ENCODE measurements at places on chromosomes 4 and X.
A peak's percentile ranks its signal among the peaks of the same experiment; 100 is the strongest.

- DNase-seq = no peak
Observed at GRCh38 chr4:43243433-43244116, 351.1 kb downstream of the GRXCR1 start.

DNA sequence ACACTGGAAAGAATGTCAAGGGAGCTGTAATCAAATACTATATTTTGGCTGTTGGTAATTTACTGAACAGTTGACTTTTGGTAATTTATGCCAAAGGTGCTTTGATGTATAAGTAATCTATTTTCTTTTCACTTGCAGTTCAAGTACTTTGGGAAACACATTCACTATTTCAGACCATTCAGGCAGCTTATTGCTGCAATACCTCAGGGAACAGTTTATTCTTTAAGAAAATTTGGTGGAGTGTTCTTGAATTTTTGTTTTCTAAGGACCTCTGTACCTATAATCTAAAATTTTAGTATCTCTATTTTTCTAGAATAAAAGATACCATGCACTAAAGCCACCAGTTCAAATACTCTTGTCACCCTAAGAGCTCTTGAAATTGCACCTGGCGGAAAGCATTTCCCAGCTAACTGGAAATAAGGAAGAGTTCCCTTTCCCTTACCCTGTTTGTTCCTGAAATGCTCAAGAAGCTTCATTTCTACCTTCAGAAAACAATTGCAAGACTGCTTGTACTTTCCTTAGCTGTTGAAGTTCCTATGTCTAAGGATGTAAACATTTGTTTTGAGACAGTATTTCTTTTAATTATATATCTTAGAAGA, 633.5 kb upstream of the FAT1 start:
- DNase-seq = no peak

GRCh38 chr4:81754169-81754568, 282.5 kb upstream of the RASGEF1B start:
- no peak for DNase-seq

GRCh38 chrX:45852884-45853283, 652.2 kb upstream of the DIPK2B start:
- DNase-seq = peak; percentile 37

- DNase-seq = no peak
Observed at GRCh38 chrX:19723427-19723826, 164.0 kb downstream of the SH3KBP1 start.

GRCh38 chr4:110614173-110614963, 8.5 kb downstream of the PITX2 start:
- DNase-seq = no peak

GRCh38 chr4:141356321-141356962, 135.7 kb downstream of the ZNF330 start:
- DNase-seq = no peak

DNA sequence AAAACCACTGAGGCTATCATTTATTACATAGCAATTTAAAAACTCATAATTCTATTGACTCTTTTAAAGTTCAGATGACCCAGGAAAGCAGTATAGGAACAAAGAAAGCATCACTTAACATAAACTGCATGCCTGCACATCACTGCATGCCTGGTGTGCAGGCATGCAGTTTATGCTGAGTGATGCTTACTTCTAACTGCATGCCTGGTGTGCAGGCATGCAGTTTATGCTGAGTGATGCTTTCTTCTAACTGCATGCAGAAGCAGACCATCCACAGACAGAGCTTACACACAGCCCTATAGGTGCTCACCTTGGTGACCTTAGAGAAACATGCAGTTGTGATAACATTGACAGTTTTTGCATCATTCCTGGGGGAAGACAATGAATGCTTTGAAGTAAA, 17.0 kb downstream of the SDAD1 start:
- no peak for DNase-seq

DNA sequence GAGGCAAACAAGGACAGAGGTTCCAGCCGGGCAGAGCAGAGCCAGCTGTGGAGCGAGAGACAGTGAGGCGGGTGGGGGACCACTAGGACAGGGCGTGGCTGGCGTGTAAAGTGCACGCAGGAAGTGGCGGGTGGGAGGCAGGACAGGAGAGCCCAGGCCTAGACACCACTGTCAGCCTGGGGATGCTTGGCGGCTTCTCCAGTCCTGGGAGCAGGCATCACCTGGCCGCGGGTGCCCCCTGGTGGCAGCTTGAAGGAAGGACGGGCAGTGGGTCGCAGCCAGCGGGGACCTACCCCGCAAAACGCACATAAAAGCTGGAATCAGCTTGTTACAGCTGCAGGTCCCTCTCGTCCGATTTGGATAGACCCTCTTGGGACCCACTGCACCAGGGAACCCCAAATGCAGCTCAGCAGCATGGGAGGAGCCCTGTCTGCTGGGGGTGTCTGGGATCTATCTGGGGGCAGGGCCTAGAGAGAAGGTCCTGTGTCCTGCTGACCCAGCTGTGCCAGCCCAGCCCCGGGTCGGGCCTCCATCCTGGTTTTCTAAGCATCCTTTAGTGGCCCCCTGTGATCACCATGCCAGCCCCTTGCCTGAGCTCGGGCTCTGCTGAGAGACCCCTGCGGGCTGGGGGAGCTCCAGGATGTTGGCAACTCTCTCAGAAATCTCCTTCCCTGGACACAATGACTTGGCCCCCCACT, 57.7 kb downstream of the WFS1 start:
- peak; percentile 33 for DNase-seq

DNA sequence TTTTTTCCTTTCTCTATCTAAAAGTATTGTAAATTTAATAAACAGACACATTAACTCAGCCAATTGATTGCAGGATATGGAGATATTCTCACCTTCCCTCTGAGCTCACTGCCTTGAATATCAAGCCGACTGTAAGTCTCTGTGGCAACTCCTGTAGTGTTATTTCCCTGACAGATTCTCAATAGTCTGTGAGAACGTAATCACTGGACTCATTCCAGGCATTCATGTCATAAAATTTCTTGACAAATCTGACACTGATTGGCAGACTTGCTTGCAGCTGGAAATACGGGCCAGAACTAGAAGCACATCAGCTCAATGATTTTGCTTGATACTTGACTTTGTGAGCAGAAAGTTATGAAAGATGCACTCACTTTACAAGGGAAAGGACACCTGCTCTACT, 29.6 kb downstream of the FAM47B start:
- no peak for DNase-seq

GRCh38 chr4:140609548-140610425, 41.0 kb upstream of the UCP1 start:
- DNase-seq = peak; percentile 37

- DNase-seq = no peak
Observed at GRCh38 chrX:130636277-130636676, 234.5 kb downstream of the RBMX2 start.

DNA sequence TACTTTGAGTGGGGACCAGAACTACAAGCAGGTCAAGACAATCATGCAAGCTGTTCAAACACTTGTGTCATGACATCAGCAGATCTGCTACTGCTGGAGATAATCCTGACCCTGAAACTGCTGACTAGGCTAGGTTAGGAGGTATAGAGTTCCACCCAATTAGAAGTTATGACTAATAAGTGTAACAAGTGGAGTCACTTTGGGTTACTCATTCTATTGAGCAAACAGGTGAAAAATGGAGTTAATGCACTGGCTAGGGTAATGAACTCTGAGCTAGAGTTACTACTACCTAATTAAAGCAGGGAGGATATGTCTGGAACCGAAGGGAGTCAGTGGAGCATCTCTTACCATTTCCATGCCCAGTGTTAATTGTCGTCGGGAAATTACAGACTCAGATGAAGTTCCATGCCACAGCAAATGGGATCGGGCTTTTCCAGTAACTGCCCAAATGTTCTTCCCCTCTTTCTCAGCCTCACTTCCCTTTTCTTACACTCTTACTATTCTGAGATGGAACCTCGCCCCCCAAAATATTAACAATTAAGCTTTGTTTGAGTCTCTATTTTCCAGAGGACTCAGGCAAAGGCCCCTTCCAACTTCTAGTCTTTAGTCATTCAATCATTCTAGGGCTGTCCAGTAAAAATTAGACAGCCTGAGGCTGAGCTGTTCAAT, 19.8 kb upstream of the MANBA start:
- DNase-seq = peak; percentile 90

GRCh38 chrX:24920769-24921168, 95.0 kb downstream of the ARX start:
- DNase-seq = no peak

DNA sequence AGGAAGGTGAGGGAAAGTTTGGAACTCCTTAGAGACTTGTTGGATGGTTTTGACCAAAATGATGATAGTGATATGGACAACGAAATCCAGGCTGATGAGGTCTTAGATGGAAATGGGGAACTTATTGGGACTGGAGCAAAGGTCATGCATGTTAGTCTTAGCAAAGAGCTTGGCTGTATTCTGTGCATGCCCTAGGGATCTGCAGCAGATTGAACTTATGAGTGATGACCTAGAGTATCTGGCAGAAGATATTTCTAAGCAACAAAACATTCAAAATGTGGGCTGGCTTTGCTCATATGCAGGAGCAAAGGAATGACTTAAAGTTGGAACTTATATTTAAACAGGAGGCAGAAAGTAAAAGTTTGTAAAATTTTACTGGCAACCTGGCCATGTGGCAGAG, 489.3 kb upstream of the DIPK2B start:
- DNase-seq = no peak

DNA sequence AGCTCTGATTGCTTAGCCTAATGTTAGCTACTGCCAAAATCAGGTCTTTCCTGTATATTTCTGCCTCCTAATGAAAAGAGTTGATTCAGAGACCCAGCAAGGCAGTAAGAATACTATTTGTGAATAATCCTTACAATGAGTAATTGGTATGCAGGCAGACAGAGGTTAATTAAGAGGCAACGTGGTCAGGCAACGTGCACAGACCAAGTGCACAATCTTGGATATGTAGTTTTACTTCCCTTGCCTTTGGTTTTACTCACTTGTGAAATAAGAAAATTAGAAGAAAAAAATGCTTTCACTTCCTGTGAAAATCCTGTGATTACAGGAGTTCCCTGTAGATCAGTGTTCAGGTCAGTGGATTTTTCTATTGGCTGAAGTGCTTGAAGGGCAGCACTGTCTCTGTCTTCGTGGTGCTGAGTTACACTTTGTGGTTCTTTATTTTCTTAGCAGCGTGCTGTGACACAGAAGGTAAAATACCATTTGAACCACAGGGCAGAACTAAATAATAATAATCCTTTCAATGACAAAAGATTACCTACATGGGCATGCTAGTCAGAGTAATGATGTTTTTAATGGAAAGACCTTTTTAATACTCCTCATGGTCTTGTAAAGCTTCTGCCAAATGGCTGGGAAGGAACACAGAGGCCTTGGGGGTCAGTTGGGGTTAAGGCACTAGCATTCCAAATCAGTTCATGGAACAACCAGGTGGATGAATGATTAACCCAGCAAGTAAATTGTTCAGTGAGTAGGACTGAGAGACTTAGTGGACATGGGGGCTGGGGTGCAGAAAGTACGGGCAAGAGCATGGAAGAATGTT, 430.9 kb downstream of the MAPK10 start:
- DNase-seq = peak; percentile 64

GRCh38 chr4:119268466-119268865, 53.5 kb downstream of the FABP2 start:
- no peak for DNase-seq

- DNase-seq = no peak
Observed at GRCh38 chr4:14924076-14924811, 78.0 kb upstream of the CPEB2 start.

DNA sequence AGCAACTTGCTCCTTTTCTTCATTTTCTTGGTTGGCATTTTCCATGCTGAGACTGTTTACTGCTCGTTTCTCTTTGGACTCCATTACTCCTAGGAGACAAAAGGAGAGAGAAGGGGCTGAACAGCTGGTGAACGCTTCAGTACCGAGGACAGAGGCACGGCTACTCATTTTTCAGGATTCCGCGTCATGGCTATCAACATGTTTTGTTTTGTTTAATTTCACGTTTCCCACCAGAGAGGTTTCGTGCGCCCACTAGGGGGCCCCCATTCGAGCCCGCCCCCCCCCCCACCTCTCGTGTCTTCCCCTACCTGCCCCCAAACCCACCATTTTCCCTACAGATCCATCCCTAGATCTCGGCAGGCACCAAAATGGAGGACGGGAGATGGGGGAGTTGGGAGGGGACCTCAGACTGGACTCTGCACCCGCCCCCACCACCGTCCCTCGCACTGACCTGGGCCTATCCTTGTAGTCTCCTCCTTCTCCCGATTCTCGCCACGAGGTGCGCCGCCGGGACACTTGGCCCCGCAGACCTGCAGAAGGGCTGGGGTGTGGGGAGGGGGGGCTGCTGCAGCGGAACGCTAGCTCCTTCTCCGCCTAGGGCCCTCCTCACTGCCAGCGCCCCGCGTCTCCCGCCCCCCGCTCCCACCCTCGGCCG, 653 bp downstream of the BEX1 start:
- DNase-seq = peak; percentile 21

GRCh38 chr4:32003548-32003947, 1283.4 kb downstream of the PCDH7 start:
- no peak for DNase-seq

GRCh38 chr4:141307241-141307689, 86.6 kb downstream of the ZNF330 start:
- peak; percentile 71 for DNase-seq

DNA sequence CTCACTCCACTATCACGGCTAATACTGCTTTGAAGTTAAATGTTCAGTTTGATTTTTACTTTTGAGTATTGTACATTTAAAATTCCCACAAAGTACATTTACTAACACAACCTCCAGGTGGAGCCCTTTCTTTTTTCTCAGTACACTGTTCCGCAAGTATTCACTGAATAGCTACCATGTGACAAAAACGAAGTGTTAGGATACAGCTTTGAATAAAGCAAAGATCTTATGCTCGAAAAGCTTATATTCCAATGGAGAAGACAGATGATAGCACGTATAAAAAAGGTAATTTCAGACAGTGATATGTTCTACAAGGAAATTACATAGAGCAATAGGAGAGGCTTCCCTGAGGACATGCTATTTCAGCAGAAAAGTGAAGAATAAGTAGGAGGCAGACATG, 60.7 kb upstream of the ABCG2 start:
- peak; percentile 59 for DNase-seq

DNA sequence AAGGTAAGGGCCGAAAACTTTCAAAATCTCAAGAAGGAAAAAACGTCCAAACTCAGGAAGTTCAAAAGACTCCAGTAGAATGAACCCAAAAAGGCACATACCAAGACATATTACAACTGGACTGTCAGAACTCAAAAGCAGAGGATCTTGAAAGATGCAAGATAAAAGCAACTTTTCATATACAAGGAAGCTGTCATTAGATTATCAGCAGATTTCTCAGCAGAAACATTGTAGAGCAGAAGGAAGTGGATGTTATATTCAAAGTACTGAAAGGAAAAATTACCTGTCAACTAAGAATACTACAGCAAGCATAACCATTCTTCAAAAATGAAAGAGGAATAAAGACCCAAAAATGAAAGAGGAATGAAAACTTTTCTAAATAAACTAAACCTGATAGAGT, 224.9 kb downstream of the FAT4 start:
- no peak for DNase-seq

Measured in amniotic epithelial cell (primary cell).